ENCODE measurements at places on chromosomes 5 and 9. TPM values are rescaled to one million over a fixed set of nuclear protein-coding genes. Genes with fewer than 3 reads are reported as not detected.
A peak's percentile ranks its signal among the peaks of the same experiment; 100 is the strongest.

The OBP2B gene
- total RNA-seq: not detected

The CDH9 gene
- total RNA-seq: not detected

The EQTN gene
- not detected for total RNA-seq

The BTNL9 gene
- total RNA-seq: 5.9 TPM

The WDR36 gene
- total RNA-seq: 12.4 TPM

The SPINK7 gene
- total RNA-seq: not detected

The TSLP gene
- total RNA-seq: not detected

The MFAP3 gene
- total RNA-seq: 10.4 TPM

The CDH18 gene
- 0.75 TPM for total RNA-seq

The GCNT1 gene
- total RNA-seq: 5.7 TPM

The OGN gene
- 0.32 TPM for total RNA-seq

The TRIO gene
- 36.7 TPM for total RNA-seq

The CDX1 gene
- total RNA-seq: 0.13 TPM

The TPM2 gene
- 52.8 TPM for total RNA-seq

The NR2F1 gene
- total RNA-seq: 8.1 TPM

DNA sequence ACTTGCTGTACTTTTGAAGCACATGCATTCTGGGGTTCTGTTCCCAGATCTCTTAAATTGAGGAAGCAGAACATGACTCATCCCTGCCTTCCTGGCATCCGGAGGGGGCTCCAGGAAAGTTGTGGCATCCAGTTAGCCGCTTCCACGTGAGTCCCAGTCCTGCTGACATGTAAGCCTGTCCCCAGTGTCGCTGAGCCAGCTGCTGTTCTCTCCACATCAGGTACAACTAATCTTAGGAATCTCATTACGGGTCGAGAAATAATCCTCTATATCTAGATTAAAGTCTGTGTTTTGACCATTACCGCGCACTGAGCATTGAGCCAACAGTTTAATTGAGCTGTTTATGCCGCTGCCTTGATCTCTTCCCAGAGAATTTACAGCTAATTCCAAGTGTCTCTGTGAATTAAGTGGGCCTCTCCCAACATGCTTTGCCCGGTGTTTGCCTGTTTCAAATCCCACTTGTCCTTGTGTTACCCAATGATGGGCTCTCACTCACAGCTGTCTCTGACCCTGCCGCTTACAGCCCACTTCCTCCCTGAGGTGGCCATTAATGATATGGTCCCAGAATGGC lies 10.5 kb upstream of the SHB start:
- H3K4me3 ChIP-seq: no peak overlapping the region
- no peak overlapping the region for H3K27ac ChIP-seq
- DNase-seq: no peak
- H3K36me3 ChIP-seq: no peaks in the 10 kb centered on the region

GRCh38 chr5:108003178-108003577 lies 332.4 kb upstream of the EFNA5 start:
- H3K4me1 ChIP-seq: no peaks in the 10 kb centered on the region
- DNase-seq: no peak
- no peak overlapping the region for H3K4me3 ChIP-seq
- H3K36me3 ChIP-seq: no peaks in the 10 kb centered on the region

- DNase-seq: no peak
- no peaks in the 10 kb centered on the region for H3K27me3 ChIP-seq
- no peaks in the 10 kb centered on the region for H3K36me3 ChIP-seq
Measured at GRCh38 chr9:36937346-36937745, 96.7 kb downstream of the PAX5 start.

DNA sequence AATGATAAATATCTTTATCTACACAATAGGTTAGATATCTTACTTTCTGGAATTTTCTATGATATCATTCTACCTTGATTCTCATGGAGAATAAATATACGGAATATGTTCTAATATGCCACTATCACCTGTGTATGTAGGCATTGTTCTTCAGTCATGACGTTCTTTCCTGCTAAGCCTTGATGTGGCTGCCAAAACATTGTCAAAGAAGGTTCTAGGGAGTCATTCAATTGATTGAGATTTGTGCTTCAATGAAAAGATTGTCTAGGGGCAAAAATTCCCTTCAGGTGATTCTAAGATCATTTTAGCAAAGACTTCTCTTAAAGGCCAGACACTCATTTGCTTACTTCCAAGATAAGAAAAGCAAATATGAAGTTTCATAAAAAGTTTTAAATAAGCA lies 118.1 kb downstream of the MAT2B start:
- H3K4me3 ChIP-seq: no peak overlapping the region
- H3K36me3 ChIP-seq: no peaks in the 10 kb centered on the region
- H3K27me3 ChIP-seq: no peaks in the 10 kb centered on the region
- no peak for DNase-seq
- H3K27ac ChIP-seq: no peak overlapping the region

DNA sequence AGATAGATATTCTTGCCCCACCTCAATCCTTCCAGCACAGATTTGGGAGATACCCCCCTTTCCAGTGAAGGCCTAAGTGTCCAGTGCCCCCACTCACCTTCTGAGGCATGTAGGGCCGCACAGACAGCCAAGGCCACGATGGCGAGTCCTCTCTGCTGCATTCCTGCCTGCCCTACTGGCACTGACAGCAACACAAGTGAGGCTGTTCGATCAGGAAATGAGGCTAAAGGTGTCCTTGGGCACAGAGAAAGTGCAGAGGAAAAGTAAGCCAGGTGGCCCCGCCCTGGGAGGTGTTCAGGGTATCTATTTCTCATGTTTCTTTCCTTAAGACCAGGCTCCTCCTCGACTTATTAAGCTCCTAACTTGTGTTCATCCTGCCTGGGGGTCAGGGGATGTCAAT lies at the start of gene CCL28:
CCL28 (minus strand) TSS at position 236 of the 400 bp plus-strand sequence; CDS start at position 161, 75 bp downstream.
- H3K4me3 ChIP-seq: peak within 1 kb of the TSS; percentile 10
- H3K36me3 ChIP-seq: no peaks in the 10 kb centered on the region
- no peak within 1 kb of the TSS for H3K27ac ChIP-seq
- DNase-seq: peak; percentile 48
- H3K27me3 ChIP-seq: no peaks in the 10 kb centered on the region

DNA sequence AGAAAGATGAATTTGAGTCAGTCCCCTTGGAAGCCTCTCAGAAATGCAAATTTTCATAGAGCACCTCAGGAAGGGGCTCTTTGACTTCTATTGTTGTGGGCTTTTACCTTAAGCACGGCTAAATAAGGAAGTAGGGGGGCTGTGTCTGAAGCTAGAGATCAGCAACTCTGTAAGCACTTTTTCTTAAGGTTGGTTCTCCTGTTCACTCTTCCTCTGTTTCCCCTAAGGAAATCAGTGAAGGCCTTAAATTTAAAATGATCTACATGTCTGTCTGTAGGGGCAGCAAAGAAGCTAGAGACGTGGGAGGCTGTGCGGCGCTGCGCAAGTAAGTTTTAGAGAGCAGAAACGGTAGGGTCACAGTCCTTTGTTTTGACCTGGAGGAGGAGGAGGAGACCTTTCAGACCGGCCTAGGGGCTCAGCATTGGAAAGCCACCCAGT lies 1.2 kb upstream of the CDC14B start:
- no peaks in the 10 kb centered on the region for H3K36me3 ChIP-seq
- no peaks in the 10 kb centered on the region for H3K4me1 ChIP-seq
- no peaks in the 10 kb centered on the region for H3K27me3 ChIP-seq

DNA sequence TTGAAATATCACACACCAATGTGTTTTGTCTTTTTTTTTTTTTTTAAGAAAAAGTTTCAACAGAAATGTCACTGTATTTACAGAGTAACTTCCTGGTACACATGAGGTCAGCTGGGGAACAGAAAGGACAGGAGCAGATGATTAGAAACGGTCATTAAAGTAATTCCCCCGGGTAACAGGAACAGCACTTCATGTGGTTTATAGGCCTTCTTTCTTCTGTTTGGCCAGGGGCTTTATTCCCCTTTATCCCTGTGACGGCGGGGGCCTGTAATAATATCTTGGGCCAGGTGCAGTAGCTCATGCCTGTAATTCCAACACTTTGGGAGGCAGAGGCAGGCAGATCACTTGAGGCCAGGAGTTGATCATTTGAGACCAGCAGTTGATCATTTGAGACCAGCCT lies 30.5 kb upstream of the MSH3 start:
- DNase-seq: no peak
- H3K27me3 ChIP-seq: no peaks in the 10 kb centered on the region
- peak overlapping the region; percentile 2 for H3K27ac ChIP-seq
- no peak overlapping the region for H3K4me3 ChIP-seq

- peak overlapping the region; percentile 12 for H3K27ac ChIP-seq
- H3K27me3 ChIP-seq: no peaks in the 10 kb centered on the region
- peaks cover 14% of the 10 kb centered on the region for H3K4me1 ChIP-seq
- DNase-seq: peak; percentile 81
Measured at GRCh38 chr9:83047839-83048775, 14.8 kb downstream of the RASEF start.

DNA sequence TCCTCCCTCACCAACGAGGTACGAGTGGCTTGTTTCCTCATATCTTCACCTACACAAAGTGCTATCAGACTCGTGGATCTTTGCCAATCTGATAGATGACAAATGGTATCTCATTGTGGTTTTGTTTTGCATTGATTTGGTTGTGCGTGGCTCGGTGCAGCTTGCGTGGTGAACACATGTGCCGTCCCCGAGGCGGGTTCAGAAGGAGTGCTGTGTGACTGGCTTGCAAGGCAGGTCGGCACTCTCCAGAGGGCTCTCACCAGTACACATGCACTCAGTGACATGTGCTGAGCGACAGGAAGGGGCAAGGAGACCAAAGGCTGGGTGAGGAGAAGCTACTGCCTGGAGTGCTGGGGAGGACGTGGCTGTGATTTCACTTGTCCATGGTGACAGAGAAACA lies 95.3 kb upstream of the PITX1 start:
- H3K27ac ChIP-seq: no peak overlapping the region
- DNase-seq: no peak
- H3K4me1 ChIP-seq: no peaks in the 10 kb centered on the region
- H3K36me3 ChIP-seq: no peaks in the 10 kb centered on the region
- H3K4me3 ChIP-seq: no peak overlapping the region

- H3K36me3 ChIP-seq: no peaks in the 10 kb centered on the region
- no peak for DNase-seq
- no peaks in the 10 kb centered on the region for H3K4me1 ChIP-seq
Measured at GRCh38 chr9:99257723-99258389, 35.8 kb downstream of the SEC61B start.

DNA sequence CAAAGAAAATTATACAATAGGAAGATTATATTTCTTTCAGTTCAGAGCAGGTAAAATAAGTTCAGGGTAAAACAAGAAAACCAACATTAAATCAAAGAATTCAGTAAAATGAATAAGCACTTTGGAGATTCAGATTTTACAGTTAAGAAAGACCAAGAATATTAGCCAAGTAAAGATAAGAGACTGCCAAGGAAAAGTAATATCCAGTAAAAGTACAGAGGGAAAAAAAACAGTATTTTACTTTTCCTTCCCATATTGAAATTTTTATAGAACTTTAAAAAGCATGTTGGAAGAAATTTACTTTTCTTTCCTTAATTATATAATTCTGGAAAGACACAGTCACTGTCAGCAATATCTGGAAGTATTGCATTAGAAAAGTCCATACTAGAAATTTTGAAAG lies 393.4 kb downstream of the NFIB start:
- H3K27ac ChIP-seq: no peak overlapping the region
- DNase-seq: no peak
- H3K4me3 ChIP-seq: no peak overlapping the region
- H3K4me1 ChIP-seq: no peaks in the 10 kb centered on the region

GRCh38 chr5:126508251-126508961 lies 85.2 kb downstream of the GRAMD2B start:
- peak overlapping the region; percentile 23 for H3K27ac ChIP-seq
- DNase-seq: no peak
- no peaks in the 10 kb centered on the region for H3K36me3 ChIP-seq

GRCh38 chr5:138719811-138720210 lies 33.4 kb upstream of the CTNNA1 start:
- H3K27ac ChIP-seq: no peak overlapping the region
- H3K27me3 ChIP-seq: no peaks in the 10 kb centered on the region
- DNase-seq: no peak
- peaks cover 2% of the 10 kb centered on the region for H3K4me1 ChIP-seq
- H3K36me3 ChIP-seq: no peaks in the 10 kb centered on the region

- DNase-seq: no peak
- H3K27ac ChIP-seq: no peak overlapping the region
- H3K4me1 ChIP-seq: no peaks in the 10 kb centered on the region
- no peak overlapping the region for H3K4me3 ChIP-seq
Measured at GRCh38 chr9:126472948-126473298, 140.8 kb upstream of the LMX1B start.

DNA sequence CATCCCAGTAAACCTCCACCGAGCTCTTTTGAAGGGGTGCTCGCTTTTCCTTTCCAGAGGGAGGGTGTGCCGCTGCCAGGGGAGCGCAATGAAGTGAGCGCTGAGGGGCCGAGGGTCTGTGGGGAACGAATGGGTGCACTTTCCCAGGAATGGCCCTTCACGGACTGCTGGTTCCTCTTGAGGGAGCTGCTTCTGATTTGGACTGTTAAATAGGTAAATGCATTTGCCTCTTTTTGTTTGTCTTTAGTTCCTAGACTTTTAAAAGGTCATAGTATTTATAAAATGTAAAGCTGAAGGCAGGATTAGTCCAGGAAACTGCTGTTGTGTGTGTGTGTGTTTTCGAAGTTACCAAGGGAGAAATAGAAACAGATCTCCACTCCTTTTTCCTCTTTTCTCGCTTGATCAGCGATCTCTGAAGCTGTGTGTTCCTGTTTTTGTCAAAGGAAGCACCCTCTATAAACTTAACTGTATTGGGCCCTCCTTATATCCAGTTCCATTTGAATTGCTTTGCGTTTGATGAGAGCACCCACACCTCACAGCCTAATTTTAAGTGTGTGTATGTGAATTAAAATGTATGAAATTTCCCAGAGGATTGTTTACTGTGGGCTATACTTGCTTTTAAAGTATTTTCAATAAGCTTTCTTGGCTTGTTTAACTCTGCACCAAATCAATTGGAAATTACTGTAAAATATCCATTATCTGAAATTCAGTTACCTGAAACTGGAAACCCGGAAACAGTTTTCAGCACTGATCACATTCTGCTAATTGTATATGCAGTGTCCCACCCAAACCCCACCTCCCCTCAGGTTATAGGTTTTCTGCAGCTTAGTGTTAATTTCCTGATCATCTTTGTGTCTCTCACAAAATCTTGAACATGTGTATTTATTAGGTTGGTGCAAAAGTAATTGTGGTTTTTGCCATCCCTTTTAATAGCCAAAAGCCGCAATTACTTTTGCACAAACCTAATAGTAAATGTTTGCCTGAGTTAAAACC lies 966 bp downstream of the SNX2 start:
- no peak for DNase-seq
- peak overlapping the region; percentile 83 for H3K4me3 ChIP-seq
- no peaks in the 10 kb centered on the region for H3K36me3 ChIP-seq
- H3K4me1 ChIP-seq: no peaks in the 10 kb centered on the region
- no peaks in the 10 kb centered on the region for H3K27me3 ChIP-seq

DNA sequence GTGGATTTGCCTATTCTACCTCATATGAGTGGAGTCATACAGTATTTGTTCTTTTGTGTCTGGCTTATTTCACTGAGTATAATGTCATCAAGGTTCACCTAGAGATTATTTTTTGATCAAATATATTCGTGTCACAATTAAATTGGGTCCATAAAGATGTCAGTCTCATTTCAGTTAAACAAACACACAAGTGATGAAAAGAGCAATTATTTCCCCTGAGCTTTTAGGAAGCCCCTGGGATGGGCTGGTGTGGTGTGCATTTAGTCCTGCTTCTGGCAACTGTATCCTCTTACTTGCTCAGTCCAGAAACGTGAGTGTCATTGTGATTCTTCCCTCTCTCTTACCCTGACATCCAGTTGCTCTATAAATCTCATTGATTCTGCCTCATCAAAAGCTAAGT lies 52.8 kb upstream of the CARTPT start:
- H3K27ac ChIP-seq: no peak overlapping the region
- no peak overlapping the region for H3K4me3 ChIP-seq
- H3K4me1 ChIP-seq: no peaks in the 10 kb centered on the region

GRCh38 chr5:107337281-107337680 lies 333.5 kb downstream of the EFNA5 start:
- no peak for DNase-seq
- H3K27me3 ChIP-seq: no peaks in the 10 kb centered on the region
- no peak overlapping the region for H3K27ac ChIP-seq
- no peak overlapping the region for H3K4me3 ChIP-seq
- no peaks in the 10 kb centered on the region for H3K4me1 ChIP-seq
